ENCODE measurements at places on chromosomes 11 and 22.

GRCh38 chr11:88307749-88308425, 29.6 kb downstream of the CTSC start:
- no peak for DNase-seq

DNA sequence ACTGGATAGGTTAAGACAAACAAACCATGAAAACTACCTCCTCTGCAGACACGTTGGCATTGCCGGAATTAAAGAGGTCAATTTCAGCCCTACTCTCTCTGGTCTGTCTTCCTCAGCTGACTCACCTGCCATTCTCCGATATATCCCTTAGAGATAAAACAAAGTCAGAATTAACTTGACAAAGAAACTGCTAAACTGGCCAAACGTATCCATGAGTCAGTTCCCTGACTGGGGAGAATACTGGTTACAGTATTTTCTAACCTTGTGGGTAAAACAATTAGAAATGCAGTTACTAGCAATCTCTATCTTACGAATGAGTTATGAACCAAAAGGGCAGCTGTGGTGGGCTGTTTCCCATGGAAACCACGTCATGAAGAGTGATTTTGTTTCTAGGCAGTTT, 96.2 kb downstream of the RDX start:
- DNase-seq, result peak; percentile 34

DNA sequence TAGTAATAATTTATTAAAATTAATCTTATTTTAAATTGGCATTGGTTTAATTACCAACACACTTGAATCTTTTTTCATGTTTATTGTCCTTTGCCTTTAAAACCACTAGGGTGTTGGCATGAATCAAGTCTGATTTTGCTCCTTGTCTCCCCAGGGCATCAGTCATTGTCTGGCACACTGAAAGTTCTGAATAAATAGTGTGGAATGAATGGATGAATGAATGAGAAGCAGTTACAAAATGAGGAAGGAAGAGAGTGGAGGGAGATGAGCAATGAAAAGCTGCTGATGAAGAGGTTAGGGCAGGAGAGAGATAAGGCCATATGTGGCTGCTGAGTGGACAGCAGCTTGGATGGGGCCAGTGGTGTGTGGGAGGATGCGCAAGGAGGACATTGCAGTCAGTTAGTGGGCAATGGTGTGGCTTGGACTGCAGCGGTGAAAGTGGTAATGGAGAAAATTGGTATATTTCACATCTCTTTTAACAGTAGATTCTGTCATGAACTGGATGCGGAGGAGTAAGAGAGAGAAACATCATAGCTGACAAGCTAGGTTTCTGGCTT, 132.0 kb downstream of the SPON1 start:
- DNase-seq, result no peak

DNA sequence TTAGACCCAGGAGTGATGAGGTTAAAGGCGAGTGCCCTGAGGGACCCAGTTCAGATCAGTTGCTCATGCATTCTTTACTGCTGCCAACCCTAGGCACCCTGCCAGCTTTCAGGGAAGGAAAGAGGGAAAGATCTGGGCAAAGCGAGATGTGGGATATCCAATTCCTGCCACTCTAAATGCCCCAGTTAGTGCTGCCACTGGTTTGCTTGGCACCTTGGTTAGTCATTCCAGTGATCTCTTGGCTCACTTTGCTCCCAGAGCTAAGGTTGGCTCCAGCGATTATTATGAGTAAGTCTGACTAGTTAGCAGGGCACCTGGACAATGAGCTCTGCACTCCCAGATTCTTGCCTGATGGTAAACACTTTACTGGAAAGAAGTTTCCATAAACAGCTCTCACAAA, 85.0 kb downstream of the INSC start:
- DNase-seq, result no peak

- no peak for DNase-seq
Measured at GRCh38 chr11:105612771-105613170, 2.9 kb downstream of the GRIA4 start.

DNA sequence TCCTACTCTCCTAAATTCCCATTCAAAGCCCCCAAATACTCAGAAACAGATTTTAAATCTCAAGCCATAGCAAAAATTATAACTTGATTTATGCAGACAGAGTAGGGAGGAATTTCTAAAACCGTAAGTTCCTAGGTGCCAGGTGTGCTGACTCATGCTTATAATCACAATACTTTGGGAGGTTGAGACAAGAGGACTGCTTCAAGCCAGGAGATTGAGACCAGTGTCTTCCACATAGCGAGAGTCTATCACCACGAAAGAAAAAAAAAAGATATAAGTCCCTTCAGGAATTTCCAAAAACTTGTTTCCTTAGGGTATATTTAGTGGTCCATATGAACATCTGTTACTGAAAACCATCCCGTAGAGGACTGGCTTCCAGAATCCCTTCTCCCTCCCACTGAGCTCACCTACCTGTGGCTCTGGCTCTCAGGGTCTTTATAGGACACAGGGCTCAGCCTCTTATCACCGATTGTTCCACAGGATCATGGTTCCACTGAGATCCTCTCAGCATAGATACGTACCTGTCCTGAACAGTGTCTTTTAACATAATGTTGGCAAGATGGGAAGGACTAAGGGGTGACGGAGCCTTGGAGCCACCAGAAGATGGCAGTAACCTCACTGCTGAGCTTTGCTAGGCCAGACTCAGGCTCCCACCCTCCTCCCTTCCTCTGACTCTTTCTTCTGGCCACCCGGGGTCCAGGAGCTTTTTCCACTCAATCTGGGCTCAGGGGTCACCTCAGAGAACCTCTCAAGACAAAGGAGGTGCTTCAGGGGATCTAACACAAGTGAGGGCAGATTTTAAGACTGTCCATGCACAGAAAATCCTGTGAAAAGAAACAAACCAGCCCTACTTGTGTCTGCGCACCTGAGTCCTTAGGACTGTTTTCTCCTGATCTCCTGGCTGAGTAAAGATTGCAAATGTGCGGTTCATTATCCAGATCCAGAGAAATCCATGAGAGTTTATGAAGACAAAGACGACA, 117.5 kb upstream of the TOP3B start:
- no peak for DNase-seq

DNA sequence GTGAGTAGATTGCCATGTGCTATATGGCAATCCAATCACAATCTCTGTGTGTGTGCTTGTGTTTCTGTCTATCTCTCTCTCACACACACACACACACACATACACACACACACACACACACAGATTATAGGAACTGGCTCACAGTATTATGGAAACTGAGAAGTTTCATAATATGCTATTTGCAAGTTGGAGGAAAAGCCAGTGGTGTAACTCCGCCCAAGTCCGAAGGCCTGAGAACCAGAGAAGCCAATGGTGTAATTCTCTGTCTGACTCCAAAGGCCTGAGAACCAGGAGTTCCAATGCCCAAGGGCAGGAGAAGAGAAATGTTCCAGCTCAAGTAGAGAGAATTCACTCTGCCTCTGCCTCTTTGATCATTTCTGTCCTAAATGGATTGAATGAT, 37.2 kb downstream of the GLYATL2 start:
- no peak for DNase-seq

DNA sequence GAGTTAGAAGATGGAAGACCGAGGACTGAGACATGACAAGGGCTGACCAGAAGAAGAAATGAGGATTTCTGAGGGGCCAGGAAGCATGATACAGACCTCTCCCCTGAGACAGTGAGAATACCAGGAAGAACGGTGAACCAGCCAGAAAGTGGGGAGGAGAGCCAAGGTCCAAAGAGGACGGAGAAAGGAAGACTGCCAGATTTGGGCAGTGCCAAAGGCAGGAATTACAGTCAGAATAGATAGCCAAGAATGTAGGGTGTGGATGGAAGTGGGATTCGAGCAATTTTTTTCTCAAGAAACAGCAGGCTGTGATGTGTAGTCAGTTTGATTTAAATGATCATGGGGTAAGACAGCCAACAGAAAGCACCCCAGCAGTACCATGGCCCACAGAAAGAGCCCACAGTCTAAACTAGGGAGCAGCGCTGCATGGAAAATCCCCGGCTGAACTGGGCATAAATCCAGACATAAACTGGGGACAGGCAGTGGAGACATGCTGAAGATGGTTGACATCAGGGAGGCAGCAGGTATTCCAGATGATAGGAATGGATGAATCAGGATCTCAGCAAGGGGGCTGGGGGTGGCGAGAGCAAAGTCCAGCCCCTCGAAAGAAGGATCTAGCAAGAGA, 67.3 kb upstream of the BARX2 start:
- DNase-seq, result no peak

- no peak for DNase-seq
Measured at GRCh38 chr11:72375241-72375960, 58.9 kb downstream of the CLPB start.

DNA sequence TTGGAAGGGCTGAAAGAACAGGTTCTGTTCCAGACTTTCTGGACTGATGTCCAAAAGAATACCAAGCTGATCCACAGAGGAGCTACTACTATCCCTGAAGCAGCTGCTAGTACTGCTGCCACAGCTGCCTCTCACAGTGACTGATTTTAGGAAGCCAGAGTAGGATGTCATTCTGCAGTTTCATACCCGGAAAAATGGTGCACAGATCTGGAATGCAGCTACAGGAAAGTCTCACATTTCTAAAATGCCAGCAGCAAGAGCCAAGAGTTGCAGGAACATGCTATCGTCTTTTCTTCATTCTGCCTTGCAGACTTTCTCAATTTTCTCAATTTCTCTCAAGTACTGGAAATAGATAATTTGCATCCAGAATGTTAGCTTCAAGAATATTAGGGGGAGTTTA, 19.4 kb upstream of the CCDC179 start:
- peak; percentile 42 for DNase-seq

GRCh38 chr22:17866127-17866526, 91.9 kb upstream of the BID start:
- no peak for DNase-seq

DNA sequence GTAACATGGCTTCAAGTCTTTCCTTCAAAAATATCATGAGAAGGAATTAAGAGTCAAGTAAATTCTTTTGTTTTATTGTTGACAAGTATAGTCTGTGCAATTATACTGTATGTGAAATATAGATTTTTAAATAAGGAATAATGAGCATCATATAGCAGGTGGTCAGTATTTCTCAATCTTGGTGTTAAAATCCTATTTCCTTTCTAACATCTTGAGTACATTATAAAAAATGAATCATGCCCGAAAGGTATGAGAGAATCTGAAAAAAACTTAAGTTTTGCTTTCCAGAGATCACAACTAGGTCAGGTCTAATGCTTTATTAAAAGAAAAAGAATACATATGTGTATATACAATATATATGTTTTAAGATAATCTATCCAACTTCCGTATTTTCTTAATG, 53.1 kb downstream of the KIF18A start:
- DNase-seq, result no peak

DNA sequence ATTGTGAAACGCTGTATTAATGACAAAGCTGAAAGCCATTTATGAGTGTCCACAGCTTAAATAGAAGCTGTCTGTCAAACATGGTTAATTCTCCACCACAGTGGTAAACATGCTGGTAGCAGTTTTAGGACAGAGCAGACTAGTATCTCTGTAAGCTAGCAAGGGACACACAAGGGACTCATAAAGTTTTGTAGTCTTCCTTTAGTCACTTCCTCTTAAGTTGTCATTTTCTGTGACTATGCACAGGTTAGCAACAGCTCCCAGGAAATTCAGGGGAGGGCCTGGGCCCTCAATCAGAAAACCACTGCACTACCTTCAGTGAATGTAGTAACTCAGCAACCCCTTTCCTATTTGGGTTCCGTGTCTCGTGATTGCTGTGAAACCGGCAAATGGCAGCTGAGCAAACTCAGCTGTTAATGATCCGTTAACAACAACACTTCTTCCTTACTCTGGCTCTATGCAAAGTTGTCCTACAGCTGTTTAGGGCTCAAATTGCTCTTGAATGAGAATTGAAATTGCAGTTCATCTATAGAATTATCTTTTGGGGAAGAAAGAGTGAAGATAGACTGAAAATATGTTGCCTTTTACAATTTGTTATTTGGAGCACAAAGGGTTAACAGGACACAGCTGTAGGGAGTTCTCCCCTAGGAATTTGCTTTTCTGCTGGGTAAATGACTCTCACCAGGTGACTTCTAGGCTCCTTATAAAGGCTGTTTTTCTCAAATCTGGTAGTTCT, at the start of gene MMP26:
Gene MMP26, plus strand, starts transcription at position 731 of the 736 bp plus-strand sequence.
- no peak for DNase-seq

- peak; percentile 70 for DNase-seq
Measured at GRCh38 chr22:39234867-39235687, 9.7 kb downstream of the PDGFB start.

- DNase-seq, result peak; percentile 62
Measured at GRCh38 chr11:77411717-77412441, 62.0 kb downstream of the PAK1 start.

DNA sequence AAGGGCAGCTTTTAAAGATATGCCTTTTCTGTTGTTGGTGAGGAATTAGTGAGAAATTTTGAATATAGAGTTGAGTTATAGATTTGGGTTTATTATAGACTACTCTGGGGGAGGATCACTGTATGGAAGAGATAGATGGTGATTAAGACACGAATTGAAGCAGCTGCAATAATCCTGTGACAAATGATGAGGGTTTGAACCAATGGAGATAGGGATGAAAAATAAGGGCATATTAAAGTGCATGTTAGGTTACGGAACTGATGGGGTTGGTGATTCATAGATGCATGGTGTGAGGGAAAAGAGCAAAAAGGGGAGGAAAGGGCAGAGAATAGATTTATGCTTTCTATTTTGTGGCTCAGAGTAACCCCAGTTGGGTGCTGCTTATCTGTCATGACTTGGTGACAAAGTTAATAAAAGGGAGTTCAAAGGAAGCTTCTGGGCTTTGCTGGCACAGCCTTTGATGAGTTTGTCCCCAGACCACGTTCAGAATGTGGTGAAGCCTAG, 11.8 kb downstream of the C11orf87 start:
- no peak for DNase-seq

DNA sequence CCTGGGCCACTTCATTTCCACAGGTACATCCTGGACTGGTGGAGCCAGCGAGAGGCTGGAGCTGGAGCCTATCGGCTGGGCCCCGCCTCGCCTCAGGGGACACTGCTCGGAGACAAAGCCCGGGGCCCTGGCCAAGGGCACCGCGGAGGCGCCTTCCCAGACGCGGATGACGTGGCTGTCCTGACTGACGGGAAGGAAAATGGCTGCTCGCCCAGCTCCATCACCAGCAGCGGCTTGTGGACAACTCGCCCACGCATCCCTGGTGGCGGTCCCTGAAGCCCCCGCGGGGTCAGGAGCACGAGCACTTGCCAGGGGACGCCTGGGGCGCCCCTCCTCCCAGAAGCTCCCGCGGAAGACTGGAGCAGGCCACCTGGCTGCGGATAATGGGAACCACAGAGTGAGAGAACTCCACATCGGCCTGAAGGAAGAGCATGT, 49.6 kb downstream of the CECR2 start:
- no peak for DNase-seq

- DNase-seq, result no peak
Measured at GRCh38 chr11:1290052-1291040, 19.1 kb downstream of the TOLLIP start.

All from endothelial cell of umbilical vein (primary cell).